ENCODE measurements at places on chromosomes 13 and 19.

GRCh38 chr19:47681388-47681787 lies 31.8 kb upstream of the EHD2 start:
- DNase-seq, result no peak

DNA sequence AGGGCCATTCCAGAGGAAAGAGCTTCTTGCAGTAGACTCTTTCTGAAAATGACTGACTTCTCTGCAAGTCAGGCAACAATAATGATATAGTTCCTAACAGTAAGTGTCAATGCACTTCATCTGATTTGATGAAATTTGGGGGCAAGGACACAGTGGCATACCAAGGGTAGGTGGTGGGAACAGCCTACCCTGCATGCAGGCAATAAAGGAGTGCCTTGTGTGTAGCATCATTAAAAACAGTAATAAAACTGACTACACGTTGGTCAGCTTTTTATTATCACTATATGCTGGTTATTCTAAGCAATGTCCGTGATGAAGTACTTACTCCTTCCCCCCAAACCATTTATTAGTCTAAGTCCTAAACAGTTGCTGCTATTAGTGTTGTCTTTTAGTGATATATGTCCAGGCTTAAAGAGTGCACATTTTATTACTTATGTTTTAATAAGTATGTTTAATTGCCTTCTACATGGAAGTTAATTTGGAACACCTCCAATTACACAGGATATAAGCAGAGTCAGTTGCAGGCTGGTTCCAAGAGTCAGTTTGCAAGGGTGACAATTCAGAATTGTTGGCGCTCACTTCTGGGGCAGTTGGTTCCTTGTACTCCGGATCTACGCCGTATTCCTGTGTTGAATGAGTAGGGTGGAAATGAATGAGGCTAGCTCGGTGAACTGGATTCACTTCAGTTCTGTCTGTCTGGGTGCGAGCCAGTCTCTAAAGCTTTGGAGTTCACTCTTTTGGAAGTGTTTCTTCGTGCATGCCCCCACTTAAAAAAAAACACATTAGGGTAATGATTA lies 84.0 kb downstream of the RGCC start:
- no peak for DNase-seq

DNA sequence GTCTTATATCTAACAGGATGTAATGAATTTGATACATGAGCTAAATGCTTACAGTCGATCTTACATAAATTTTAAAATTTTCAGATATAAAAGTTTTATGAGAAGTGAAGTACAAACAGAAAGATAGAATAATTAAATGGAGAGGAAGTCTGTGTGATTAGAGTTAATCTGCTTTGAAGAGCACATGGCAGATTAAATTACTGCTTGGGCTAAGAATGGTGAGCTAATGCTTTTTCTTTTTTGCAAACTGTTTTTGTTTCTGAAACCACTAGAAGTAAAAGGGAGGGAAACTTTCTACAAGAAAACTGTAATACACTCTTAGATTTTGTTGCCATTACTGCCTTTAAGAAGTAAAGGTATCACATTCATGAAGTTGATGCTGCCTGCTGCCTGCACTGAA lies 96.3 kb upstream of the SPRY2 start:
- no peak for DNase-seq

- no peak for DNase-seq
Observed at GRCh38 chr19:45884682-45885555, 1.0 kb downstream of the IRF2BP1 start.

GRCh38 chr19:10289836-10290356 lies at the start of gene ICAM5:
Gene ICAM5 (plus strand): TSS chr19:10289952. CDS start chr19:10290044, 92 bp downstream.
- peak; percentile 66 for DNase-seq

GRCh38 chr19:861756-862580 lies 2.5 kb downstream of the CFD start:
- no peak for DNase-seq

GRCh38 chr13:109842212-109842920 lies 56.0 kb upstream of the IRS2 start:
- DNase-seq, result no peak

DNA sequence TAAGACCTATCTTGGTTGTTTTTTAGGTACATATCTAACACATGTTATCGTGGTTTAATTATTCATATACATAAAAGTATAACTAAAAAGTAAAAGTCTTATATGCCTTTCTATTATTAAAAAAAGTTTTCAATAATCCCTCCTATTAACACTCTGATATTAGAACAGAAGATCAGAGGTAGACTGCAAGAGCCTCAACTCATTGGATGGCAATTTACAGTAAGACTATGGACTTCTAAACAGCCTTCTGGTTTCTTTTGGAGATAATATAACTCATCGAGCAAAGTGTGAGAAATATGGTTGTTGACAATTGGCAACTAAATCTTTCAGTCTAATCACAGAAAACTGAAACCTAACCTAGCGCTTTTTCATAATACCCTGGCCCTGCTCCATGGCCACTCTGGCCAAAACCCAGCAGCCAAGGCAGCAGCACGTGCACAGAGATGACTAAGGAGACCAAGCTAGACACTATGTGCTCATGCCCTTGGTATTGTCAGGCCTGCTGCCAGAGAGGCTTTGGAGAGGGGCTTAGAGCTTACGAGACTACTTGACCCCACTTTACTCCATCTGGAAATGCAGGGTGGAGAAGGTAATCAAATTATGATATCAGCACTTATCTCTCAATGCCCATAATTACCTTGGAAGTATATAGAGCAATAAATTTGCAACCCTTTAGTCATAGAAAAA lies 40.6 kb upstream of the EEF1AKMT1 start:
- DNase-seq, result no peak

- no peak for DNase-seq
Observed at GRCh38 chr13:46053162-46054012, 841 bp upstream of the ZC3H13 start.

GRCh38 chr13:41900918-41901317 lies 60.0 kb downstream of the VWA8 start:
- no peak for DNase-seq

- no peak for DNase-seq
Observed at GRCh38 chr19:55133639-55134444, 15.2 kb downstream of the TNNT1 start.

- DNase-seq, result no peak
Observed at GRCh38 chr13:53013113-53013512, 15.5 kb upstream of the OLFM4 start.

DNA sequence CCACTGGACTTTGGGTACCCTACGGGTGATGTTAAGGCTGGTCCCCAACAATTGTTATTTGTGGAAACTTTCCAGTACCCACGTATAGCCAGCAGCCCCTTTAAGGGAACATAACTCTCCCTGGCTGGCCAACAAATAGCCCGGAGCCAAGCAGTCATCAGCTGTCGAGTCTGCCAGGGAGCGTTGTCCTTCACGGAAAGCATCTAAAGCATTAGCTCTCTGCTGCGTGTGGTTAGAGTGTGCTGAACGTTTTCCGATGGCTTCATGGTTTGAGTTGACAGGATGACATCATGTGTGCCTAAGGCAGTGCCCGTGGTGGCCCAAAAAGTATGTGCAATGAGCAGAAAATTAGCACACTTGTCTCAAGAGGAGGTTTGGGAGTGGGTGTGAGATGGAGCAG lies 3.3 kb upstream of the ZNF556 start:
- DNase-seq, result no peak

DNA sequence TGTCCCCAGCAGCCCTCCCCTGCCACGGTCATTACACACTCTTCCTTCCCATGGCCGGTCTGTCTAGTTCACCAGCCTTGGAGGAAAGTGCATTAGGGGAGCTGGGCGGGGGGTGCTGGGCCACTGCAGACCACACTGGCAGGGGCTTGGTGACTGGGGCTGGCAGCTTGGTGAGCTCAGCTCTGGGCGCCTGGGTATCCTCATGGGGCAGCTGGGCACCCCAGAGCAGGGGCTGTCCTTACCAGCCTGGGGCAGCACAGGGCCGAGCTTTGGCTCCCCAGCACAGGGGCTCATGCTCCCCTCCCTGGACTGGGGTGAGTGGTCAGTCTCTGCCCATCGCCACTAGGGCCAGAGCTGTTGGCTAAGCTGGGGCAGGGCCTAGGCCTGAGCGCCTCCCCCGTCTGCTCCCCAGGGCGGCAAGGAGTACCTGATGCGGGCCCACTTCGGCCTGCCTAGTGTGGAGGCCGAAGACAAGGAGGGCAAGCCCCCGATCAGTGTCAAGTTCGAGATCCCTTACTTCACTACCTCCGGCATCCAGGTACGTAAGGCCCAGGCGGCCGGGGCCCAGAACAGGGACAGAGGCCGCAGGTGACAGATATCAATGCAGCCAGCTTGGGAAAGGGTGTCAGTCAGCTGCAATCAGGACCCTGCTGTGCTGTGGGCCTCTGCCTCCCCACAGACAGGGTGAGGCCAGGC lies 35.5 kb downstream of the AP1M1 start:
- DNase-seq, result no peak

DNA sequence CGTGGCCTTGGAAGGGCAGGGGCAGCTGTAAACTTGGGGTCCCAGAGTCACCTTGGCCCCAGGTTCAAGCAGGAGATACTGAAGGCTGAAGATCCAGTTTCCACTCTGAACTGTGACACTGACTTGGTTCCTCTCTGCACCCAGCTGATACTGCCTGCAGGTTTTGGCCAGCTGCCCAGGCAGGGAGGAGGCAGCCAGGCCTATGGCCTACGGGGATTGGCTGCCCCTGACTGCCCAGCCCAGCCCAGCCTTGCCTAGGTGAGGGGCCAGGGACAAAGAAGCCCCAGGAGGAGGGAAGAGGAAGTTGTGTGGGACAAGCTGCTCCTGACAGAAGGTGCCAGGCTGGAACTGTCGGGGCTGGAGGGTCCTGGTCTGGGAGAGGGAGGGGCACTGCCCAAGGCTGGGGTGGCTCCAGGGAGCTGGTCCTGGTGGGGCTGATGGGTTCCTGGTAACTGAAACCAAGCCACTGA lies 51.7 kb upstream of the CYP4F8 start:
- DNase-seq, result no peak

DNA sequence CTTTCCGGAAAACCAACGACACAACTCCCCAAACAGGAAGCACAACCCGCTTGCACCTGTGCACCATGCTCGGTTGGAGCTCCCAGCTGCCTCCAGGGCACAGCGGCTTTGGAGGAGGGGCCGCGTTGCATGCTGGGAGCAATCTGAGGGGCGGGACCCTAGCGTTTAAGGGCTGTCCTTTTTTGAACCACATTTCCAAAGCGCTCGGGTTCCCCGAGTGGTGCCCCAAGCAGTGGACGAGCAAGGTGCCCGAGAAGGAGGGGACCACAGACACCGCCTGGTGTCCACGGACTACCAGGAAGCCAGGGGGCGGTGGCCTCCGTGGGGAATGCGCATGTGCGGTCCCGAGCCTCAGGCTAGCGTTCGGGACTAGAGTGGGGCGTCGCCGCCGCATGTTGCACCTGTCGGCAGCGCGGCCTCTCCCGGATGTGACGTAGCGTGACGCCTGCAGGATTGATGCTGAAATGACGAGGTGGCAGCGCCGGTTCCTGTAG lies 11.9 kb upstream of the ZNF57 start:
- peak; percentile 31 for DNase-seq

- no peak for DNase-seq
Observed at GRCh38 chr19:5321851-5322681, 18.5 kb downstream of the PTPRS start.

- no peak for DNase-seq
Observed at GRCh38 chr13:80802946-80803345, 462.0 kb upstream of the SPRY2 start.

GRCh38 chr13:72208112-72208645 lies 341.2 kb upstream of the DACH1 start:
- no peak for DNase-seq

DNA sequence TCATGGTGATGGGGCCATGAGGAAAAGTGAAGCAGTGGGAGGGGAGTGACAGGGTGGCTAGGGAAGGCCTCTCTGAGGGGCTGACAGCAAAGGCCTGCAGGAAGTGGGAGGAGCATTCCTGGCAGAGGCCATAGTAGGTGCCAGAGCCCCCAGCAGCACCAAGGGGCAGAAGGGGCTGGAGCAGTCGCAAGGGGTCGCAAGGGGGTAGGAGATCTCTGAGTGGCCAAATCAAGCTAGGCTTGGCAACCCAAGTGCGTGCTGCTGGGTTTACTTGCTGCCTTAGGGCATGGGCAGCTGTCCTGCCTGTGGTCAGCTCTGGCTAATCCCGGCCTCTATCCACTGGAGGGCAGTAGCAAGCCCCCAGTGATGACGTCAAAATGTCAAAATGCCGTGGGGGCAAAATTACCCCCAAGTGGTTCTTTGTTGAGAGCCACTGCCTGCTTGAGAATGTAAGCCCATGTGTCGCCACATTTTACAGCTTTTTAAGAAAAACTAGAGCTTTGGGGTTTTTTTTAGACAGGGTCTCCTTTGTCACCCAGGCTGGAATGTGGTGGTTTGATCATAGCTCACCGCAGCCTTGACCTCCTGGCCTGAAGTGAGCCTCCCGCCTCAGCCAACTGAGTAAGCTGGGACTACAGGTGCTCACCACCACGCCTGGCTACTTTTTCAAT lies 11.8 kb downstream of the CCDC97 start:
- no peak for DNase-seq

- no peak for DNase-seq
Observed at GRCh38 chr19:1250437-1251260, 2.3 kb downstream of the MIDN start.

DNA sequence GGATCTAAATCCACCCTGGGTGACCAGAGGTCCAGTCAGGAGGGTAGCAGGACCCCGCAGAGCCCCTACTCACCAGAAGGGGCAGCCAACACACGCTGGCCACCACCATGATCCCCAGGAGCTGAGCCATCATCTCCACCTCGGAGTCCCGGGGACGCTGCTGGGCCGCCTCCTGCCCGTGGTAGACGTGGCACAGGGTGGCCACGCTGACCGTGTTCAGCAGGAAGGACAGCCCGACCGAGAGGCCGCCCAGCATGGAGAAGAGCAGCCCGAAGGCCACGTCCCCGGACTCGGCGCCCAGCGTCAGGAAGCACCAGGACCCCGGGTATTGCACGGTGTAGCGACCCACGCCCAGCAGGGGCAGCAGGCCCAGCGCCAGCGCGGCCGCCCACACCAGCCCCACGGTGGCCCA lies 6.9 kb downstream of the TBXA2R start:
- DNase-seq, result no peak

DNA sequence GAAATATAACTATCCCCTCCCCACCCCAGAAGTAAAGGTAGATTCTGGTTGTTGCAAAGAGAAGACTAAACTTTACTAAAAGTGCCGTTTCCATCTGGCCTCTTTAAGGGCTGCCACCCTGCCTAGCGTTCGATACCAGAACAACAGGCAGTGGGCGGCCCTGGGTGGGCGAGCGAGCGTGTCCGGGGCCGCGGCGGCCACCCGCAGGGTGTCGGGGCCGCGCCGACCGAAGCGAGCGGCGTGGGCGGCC lies 2.6 kb downstream of the FGF9 start:
- no peak for DNase-seq

- DNase-seq, result no peak
Observed at GRCh38 chr13:49985129-49985528, 11.7 kb upstream of the TRIM13 start.

- DNase-seq, result no peak
Observed at GRCh38 chr19:1098177-1099051, 3.2 kb upstream of the POLR2E start.

GRCh38 chr13:43132911-43133310 lies 109.5 kb downstream of the DNAJC15 start:
- DNase-seq, result no peak

GRCh38 chr13:60303166-60303565 lies 93.9 kb upstream of the TDRD3 start:
- DNase-seq, result no peak

- no peak for DNase-seq
Observed at GRCh38 chr13:107459430-107459829, 755.9 kb downstream of the LIG4 start.

GRCh38 chr13:65724226-65724625 lies 1505.9 kb downstream of the PCDH9 start:
- DNase-seq, result no peak
